ENCODE measurements at places on chromosomes 6 and 20.

DNA sequence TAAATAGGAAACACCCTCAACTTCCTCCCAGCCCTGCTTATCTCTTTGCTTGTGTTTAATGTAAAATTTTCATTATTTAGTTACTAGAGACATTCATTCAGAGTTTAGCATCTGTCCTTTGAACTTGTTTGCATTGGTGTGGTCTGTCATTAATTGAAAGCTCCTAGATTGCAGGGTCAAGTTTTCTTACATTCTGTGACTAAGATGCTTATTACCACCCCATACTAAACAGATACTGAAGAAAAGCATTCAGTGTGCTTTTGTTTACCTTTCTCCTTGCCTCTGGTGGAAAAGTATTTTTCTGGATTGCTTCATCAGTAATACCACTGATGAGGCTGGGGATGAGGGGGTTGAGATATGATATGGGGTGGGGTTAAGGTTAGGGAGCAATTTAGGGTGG is 199.0 kb downstream of the SAMD5 start:
- DNase-seq, result no peak

GRCh38 chr6:34646714-34647113 is 49.9 kb downstream of the ILRUN start:
- DNase-seq, result no peak

- no peak for DNase-seq
Measured at GRCh38 chr6:107556082-107556481, 66.2 kb downstream of the SOBP start.

GRCh38 chr6:75147512-75147911 is 58.3 kb downstream of the COL12A1 start:
- DNase-seq, result no peak

DNA sequence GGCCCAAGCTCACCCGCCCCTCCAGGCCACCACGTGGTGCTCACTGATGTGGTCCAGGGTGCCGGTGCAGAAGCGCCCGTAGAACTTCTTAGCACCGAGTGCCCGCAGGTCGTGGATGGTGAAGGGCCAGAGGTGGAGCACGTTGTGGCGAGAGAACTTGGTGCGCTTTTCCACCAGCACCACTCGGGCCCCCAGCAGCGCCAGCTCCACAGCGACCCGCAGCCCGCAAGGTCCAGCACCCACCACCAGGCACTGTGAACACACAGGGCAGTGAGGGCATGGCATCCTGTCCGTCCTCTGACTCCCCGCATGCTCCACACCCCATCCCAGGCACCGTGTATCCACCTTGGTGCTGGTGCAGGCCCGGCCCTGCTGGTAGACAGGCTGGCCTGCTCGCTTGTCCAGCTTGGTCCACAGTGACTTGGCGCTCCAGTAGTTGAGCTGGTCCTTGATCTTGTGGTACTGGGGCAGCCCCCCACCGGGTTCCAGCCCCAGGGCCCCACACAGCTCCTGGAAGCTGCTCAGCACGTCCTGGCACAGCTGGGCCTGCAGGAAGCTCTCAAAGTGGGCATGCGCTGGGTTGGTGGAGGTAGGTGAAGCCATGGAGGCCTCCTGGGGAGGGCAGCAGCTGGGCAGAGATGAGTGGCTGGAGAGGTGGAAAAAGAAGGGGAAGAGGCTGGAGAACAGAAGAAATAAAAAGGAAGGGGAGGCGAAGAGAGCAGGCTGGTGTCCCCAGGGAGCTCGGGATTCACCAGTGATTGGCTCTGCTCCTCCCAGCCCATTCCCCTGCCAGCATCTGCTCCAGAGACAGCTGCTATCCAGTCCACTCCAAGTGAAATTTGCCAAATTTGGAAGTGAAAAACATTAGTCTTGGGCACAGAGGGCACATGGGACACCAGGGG is 1.7 kb downstream of the MICAL1 start:
- DNase-seq, result no peak

DNA sequence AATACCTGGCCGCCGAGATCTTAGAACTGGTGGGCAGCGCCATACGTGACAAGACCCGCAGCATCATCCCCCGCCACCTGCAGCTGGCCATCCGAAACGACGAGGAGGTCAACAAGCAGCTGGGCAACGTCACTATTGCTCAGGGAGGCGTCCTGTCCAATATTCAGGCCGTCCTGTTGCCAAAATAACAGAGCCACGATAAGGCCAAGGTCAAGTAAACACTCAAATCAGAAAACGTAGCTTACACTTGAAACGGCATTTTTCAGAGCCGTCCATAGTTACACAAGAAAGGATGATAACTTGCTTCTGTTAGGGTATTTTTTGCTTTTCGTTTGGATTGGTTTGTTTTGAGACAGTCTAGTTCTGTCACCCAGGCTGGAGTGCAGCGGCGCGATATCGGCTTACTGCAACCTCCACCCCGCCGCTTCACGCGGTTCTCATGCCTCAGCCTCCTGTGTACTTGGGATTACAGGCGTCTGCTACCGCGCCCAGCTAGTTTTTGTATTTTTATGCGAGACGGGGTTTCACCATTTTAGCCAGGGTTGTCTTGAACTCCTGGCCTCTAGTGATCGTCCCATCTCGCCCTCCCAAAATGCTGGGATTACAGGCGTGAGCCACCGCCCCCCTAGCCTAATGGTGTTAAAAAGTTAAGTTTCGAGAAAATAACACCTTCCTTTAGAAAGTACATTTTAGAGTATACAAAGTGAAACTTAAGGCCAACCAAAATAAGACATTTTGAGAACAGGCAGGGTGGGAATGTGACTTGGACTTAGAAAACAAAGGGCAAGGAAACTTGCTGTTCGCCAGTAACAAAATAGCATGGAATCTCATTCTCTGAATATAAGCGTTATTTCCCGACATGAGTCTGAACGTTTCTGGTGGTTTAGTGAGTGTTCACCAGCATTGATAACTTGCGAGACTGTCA is 42.8 kb upstream of the HFE start:
- no peak for DNase-seq

DNA sequence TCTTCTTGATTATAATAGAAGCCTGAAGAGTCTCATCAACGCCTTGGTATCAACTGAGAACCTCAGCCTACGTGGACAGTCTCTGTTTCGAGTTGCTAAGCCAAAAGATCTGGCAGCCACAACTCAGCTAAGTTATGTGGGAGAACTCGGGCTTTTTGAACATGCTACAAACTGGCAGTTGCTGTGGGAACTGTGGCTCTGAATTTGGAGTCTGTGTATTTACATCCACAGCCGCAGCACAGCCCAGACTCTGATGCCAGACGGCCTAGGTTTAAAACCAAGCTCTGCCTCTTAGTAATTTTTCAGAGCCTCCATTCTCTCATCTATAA is 35.8 kb downstream of the RIPOR2 start:
- DNase-seq, result no peak

- DNase-seq, result no peak
Measured at GRCh38 chr20:10789386-10789785, 115.6 kb upstream of the JAG1 start.

GRCh38 chr6:26187981-26188635 is 100.9 kb downstream of the HFE start:
- no peak for DNase-seq

DNA sequence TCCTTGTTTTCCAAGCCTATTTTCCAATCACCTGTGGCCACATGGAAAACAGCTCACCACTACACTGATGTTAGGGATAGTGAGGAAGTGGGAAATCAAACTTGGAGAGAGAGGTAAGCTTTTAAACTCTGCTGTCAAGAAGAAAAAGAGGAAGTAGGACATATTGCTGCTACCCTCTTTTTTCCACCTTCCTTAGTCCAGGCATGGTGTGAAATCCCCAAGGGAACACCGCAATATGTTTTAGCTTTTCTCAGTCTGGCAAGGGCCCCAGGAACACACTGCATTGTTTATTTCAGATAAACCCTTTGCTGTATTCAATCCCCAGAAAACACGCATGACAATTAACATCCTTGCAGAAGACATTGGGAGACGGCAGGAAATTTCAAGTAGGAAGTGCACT is 61.3 kb downstream of the HS3ST5 start:
- no peak for DNase-seq

- no peak for DNase-seq
Measured at GRCh38 chr6:36076178-36077063, 48.8 kb downstream of the MAPK14 start.

- no peak for DNase-seq
Measured at GRCh38 chr6:137820952-137821351, 46.1 kb upstream of the TNFAIP3 start.

Data from stimulated activated CD8-positive, alpha-beta memory T cell treated with anti-CD3 and anti-CD28 coated beads, Interleukin-7, amount 100 ng/mL, for 1 hour (primary cell).